ENCODE measurements at places on chromosomes 12 and 14.

DNA sequence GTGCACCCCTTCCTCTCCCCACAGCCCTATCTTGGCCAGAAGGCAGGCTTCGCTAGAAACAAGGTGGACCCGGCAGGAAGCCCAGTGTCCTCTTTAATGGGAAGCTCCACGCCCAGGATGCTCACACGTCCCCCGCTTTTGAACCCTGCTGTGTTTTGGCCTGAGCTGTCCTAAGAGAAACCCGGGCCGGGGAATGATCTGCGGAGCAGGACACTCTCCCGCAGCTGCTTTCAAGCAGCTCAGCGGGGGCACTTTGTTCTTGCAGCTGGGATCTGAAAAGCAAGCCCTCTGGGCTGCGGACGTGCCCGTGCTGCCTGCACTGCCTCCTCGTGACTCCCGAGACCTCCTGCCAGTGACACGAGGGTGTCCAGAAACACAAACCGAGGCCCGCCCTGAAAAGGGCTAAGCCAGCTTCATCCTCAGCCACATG, 30.0 kb downstream of the SCARB1 start:
- no peak for DNase-seq

DNA sequence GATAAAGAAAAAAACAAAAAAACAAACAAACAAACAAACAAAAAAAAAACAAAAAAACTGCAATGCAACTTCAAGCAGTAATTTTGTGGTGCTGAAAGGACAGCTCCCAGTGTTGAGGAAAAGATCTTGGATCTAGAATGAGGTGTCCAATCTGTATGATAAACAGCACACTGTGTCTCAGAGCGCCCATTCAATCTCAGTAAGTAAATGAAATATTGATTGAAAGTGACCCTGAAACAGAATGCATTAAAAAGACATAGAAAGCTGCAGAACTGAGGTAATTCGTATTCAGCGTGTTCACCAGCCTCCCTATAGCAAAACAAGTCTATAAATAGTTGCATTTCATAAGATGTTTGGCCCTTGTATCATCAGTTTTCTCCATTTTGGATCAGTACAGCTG, 153.0 kb downstream of the NOVA1 start:
- DNase-seq = no peak

- peak; percentile 55 for DNase-seq
These were observed 6.1 kb downstream of the CCDC184 start for GRCh38 chr12:48189331-48190125.

DNA sequence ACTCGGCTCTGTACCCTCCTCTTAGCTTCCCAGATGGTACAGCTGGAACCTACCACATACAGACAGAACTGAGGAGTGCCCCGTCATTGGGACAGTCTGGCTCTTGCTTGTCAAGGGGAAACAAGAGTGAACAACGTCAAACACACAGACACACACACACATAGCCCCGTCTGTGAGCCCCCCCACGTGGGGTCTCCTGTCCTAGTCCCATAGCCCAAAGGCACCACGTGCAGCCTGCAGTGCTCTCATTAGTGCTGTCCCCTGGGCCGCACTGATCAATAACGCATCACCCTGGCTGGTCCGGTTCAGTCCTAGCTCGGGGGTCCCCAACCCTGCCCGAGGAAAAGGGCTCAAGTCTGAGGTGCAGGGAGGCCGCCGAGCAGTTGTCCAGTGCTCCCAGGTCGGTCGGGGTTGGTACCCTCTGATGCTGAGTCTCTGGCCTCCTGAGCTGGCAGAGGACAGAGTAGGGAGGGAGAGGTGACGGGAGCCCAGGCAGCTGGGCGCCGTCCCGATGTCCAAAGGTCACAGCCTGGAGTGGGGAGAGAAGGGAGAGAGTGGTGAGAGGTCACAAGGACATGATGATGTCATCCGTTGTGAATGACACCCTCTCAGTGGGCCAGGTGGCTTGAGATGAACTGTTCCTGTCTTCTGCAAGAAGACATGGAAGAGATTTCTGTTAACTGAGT, 105.4 kb upstream of the NOS1 start:
- no peak for DNase-seq

DNA sequence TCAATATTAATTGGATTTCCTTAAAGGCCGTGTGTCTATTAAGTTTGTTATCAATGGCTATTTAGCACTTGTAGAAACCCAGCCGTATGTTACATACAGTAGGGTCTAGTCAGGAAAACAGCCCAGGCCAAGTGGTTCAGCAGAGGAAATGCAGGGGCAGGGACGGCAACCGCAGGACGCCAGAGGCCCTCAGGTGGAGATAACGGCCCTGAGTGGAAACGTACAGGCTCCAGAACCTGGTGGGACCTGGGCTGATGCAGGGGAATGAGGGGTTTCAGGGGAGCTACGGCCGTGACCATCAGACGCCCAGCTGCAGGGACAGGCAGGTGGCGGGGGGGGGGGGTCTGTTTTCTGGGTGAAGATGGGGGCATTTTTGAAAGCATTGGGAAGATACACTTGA, 3.7 kb upstream of the ANKLE2 start:
- DNase-seq = no peak

DNA sequence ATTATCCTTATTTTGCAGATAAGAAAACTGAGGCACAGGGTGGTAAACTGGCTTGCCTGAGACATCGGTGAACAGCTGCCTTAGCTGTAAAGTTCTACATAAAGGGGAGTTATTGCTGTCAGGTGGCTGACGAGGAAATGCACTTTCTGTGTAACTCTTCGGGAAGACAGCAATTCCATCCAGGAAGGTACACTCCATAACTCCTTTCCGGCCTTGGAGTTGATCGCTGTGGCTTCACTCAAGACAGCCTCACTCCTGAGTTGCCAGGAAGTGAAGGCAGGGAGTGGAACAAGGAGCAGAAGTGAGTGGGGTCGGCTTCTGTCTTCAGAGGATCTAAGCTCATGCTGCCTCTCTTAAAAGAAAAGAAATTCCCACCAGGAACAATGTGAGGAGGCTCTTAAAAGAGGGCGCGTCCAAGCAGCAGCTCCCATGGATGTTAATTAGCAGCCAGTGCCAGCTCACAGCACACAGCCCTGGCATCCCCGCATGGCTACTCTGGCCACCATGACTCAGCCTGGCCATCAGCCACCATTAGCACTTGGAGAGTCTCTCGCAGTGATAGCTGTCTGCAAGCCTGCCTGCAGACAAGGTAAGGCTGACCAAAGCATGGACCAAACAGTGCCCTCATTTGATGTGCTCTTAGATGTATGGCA, 60.3 kb downstream of the NUAK1 start:
- DNase-seq = no peak

- DNase-seq = no peak
These were observed 12.8 kb downstream of the SERPINA1 start for GRCh38 chr14:94375552-94376107.

DNA sequence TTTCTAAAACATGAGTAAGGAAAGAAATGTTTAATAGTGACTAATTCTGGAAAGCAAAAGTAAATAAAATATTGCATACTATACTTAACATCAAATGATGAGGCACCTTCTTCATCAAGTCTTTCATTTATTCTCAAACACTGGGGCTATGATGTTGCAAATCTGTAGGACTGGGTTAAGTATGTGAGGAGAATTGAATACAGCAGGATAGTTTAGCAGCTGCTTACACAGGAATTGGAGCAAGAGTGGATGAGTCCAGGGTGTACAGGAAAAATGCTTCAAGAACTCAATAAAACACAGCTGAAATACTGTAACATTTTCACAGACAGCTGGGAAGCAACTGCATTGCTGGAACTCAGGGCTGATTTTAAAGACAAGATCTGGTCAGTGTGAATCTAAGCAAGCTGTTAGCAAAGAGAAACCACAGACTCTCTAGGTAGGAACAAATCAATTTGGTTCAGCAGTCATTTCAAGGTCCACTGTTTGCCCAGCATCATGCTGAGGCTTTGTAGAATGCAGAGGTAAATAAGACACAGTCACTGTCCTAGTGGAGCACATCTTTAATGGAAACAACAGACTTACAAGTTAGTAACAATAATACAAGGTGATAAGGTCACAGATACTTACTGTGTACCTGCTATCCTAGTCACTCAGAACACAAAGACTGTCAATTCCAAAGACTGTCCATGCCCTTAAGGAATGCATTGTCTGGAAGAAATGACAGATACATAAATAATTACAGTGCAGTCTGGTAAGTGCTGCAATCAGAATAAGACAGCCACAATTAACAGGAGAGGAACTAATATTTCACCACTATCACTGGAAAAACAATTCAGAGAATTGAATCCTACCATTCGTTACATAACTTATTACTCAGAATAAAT, 96.8 kb upstream of the DACT1 start:
- no peak for DNase-seq

DNA sequence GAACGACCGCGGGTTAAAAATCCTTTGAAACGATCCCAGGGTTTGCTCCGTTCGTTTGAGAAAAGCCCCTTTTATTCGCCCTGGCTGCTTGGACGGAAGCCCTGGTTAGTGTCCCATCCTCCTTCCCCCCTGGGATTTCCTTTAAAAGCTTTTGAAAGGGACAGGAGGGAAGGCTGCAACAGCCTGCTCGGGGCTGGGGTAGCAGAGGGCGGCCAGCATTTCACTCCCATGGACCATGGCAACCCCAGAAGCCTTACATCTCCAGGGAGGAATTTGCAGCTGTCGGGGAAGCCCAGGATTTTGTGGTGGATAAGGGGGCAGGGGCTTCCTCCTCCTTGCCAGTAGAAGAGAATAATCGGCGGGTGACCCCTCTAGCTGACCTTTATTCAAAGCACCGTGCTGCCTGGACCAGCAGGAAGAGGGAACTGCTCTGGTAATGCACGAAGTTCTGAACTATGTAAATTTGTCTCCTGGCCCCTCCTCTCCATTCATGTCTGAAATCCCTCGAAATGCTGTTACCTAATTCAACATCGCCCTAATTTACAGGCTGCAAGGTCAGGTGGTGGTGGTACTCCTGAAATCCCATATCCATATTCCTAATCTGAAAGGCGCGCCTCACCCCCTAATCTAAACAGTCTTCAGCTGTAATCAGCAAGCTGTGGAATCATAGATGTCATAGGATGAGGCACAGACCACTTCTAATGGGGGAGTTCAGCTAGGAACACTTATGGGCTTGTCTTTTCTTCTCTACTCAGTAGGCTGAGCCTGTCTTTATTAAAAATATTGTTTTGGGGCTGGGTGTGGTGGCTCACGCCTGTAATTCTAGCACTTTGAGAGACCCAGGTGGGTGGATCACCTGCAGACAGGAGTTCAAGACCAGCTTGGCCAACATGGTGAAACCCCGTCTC, 1.0 kb upstream of the CLIP1 start:
- DNase-seq = no peak

GRCh38 chr12:122489038-122489437, 11.7 kb downstream of the ZCCHC8 start:
- DNase-seq = no peak

GRCh38 chr12:68497702-68498101, 113.0 kb upstream of the RAP1B start:
- DNase-seq = no peak

- peak; percentile 9 for DNase-seq
These were observed 75.0 kb upstream of the HIF1A start for GRCh38 chr14:61620130-61620946.

- no peak for DNase-seq
These were observed 108.6 kb upstream of the TTC7B start for GRCh38 chr14:90924621-90925340.

DNA sequence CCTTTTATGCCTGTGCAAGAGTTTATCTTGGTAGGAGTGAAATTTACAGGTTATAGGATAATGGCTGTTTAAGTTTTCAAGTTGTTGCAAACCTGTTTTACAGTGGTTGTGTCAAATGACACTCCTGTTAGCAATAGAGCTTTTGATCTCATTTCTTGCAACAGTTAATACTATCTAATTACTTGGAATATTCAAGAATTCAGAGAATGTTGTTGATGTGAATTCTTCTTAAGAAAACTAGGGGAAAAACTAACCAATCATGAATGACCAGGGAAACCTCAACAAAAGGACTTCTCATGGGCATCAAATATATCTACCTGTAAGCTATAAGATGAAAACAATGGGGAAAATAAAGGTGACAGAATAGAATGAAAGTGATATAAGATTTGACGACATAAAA, 85.0 kb downstream of the IPO8 start:
- DNase-seq = no peak

- DNase-seq = peak; percentile 58
These were observed at the start of gene SLC48A1 for GRCh38 chr12:47773062-47773857. Gene SLC48A1 (plus strand): TSS chr12:47773238. CDS start chr12:47773305, 67 bp downstream.

DNA sequence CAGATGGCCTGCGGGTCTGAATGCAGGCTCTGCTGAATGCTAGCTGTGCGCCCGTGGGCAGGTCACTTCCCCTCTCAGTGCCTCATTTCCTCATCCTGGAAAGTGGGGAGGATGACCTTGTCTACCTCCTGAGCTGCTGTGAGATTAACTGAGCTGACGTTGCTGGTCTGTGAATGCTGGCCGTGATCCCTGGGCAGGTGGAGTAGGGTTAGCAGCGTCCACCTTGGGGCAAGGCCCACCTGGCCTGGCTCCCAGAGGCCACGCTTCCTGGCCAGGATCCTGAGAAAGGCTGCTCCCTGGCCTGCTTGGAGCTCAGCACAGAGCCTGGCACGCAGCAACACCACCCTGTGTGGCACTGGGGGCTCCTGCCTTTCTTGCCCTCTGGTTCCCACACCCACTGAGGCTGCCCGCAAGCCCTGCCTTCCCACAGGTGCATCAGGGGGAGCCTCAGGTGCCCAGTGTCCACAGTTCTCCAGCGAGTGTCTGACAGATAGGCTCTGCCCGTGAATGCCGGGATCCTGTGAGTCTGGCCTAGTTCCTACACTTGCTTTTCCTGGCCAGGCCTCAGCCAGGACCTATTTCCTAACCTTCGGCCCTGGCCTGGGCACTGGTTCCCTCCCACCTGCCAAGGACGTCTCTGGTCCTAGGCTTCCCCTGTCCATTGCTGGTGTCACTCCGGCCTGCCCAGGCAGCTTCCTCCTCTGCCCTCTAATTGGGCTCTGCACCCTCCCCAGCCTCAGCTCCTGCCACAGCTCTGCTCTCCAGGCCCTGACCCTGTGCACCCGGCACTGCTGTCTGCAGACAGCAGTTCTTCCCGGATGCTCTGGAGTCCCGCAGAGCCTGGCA, 37.2 kb upstream of the TDRD9 start:
- no peak for DNase-seq

DNA sequence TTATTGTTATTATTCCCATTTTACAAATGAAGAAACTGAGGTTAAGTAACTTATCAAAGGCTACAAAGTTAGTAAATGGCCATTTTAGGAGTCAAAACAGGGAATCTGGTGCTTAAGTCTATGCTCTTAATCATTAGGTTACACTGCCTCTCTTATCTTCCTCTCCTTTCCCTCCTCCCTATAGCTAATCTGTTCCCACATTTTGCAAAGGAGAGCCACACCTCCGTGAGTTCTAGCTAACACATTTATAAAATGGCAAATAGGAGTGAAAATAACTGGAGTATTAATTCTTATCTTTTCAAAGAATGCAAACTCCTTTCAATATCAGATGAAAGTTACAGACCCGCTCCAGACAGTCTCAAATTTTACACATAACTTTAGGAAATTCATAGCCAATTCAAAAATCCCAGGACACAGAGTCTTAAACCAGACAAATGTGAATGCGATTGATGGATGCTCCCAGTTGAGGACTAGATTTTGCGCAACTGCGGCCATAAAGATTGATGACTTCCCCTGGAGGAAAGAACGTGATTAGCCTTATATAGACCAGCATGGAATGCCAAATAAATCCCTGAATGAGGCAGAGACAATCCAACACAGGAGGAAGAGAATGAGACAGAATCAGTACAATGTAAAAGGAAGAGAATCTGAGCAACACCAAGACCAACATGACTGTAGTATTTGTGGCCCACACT, 225.0 kb upstream of the ARID2 start:
- no peak for DNase-seq

GRCh38 chr12:131189781-131190180, 236.1 kb downstream of the ADGRD1 start:
- no peak for DNase-seq
